ENCODE measurements at places on chromosomes 12 and 14.

DNA sequence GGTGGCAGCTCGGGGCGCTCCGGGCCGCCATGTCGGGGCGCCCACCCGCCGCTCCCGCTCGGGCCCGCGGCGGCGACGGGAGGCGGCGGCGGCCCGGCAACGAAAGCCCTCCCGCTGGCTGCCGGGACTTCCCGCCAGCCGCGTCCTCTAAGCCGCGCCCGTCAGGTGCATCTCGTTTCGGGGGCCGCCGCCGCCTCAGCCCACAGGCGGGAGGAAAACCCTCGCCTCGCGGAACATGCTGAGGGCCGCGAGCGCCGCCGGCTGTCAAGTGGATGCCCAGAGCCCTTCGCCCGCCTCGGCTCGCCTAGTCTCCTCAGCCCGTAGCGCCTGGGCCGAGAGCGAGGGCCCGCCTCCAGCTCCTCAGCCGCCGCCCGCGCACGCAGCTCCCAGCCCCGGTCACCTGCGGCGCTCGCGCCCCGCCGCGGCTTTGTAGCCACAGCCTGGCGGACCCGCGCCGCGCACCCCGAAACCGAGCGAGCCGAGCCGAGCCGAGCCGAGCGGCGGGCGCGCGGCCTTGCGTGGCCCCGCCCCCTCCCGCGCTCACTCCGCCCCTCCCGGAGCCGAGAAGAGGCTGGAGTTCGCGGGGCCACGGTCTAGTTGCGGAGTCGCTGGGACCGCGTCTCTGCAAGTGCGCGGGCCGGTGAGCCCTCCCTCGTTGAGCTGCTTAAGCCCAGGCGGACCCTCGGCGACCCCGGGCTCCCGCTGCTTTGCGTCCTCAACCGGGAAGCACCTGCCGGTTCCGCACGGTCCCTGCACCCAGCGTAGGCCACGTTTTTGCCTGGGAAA lies at the start of gene EML5:
TSS of gene EML5 (minus strand) at position 481 of the 786 bp plus-strand sequence. CDS start at position 31, 450 bp downstream.
- peak; percentile 60 for DNase-seq

DNA sequence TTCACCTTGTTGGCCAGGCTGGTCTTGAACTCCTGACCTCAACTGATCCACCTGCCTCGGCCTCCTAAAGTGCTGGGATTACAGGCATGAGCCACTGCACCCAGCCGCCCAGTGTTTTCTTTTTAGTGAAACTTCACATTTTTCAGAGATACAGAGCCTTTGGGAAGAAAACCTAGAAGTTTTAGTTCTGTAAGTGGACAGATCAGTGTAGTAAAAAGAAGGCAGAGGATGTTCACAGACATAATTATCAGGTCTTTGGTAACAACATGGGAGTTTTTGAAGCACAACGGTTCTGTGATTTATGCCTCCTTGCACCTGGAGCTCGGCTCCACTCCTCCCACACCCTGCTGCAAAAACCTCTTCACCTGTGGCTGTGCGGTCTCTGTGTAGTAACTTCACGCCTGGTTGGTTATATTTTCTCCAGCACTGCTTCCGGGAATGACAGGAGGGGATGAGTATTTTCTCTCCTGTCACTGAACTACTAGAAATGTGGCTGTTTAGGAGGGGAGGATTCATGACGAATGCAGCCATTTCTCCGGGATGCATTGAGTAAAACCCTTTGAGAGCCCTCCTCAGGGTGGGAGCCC lies 67.0 kb downstream of the ARF6 start:
- no peak for DNase-seq

DNA sequence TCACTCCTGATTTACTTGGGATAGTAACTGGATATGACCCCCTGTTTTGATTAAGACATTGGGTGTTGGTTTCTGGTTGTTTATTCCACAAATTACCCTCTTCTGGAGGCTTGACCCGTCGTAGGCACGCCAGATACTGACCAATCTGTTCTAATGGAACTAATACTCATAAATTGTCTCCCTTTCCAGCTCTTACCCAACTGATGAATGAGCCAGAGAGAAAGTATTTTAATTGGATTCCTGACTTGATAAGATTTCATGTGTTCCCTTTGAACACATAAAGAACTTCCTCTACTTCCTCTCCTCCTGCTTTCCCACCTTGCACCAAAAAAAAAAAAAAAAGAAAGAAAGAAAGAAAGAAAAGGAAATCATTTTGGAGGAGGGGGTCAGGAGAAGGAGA lies 340.9 kb downstream of the PCNX1 start:
- no peak for DNase-seq

DNA sequence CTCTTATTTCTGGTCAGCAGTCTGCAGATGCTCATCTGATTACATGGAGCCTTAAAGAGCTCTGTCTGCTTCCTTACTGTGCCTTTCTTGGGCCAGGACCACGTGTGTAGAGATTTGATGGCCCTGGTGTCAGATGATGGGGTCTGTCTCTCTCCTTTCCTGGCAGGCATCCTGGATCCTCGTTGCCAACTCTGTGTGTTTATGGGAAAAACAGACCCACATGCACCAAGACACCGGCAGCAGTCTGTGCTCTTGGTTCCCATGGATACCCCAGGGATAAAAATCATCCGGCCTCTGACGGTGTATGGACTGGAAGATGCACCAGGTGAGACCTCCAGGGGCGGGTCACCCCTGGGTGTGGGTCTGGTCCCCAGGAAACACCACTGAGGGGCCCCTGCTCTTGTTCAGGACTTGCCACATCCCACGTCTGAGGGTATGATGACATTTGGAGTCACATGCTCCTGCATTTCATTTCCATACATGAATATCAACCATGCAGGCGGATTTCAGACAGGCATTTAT lies 18.5 kb upstream of the ALDH2 start:
- no peak for DNase-seq

DNA sequence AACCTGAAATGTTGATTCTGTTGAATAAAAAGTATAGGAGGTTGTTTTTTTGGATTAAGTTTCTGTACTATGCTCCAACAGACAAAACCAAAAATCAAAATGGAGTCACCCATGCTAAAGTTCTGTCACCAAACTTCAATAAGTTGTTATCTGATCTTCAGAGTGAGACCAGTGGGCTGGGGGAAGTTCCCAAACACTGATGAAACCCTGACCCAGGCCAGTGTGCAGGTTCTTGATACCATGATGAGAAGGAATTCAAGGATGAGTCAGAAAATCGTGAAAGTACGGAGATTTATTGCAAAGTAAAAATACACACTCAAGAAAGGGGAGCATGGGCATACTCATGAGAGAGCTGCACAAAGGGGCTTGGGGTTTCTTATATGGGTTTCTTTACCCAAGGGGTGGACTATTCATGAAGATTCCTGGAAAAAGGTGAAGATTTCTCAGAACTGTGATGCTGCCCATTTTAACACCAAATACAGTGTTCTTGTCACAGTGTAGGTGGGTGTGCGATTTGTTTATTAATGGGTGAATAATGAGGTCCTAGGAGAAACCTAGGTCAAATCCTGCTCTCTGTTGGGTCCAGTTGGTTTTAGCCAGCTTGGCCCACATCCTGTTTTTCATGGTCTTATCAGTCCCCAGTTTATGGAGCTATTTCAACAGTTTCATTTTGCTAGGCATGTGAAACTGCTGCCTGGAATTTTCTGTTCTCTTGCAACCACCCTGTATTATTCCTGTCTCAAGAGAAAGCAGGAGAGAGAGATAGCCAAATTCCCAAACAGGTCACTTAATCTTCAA lies 27.5 kb upstream of the DENND5B start:
- no peak for DNase-seq

DNA sequence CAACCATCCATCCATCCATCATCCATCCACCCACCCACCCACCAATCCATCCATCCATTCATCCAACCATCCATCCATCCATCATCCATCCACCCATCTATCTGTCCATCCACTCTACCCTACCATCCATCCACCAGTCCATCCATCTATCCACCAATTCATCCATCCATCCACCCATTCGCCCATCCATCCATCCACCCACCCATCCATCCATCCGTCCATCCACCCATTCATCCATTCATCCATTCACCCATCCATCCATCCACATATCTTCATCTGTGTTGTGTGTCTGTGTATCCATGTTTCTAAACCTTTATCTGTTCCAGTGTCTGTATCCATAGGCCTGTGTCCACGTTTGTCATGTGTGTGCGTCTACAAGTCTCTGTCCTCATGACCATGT lies 9.9 kb downstream of the HNF1A start:
- no peak for DNase-seq

GRCh38 chr12:47967461-47968321 lies 4.3 kb downstream of the TMEM106C start:
- DNase-seq: no peak

- no peak for DNase-seq
Observed at GRCh38 chr12:90174198-90174510, 465.5 kb upstream of the ATP2B1 start.

- DNase-seq: no peak
Observed at GRCh38 chr14:64940336-64940910, 2.1 kb downstream of the GPX2 start.

- no peak for DNase-seq
Observed at GRCh38 chr12:90166012-90166411, 457.4 kb upstream of the ATP2B1 start.

GRCh38 chr14:70097576-70098249 lies 91.0 kb downstream of the SLC8A3 start:
- DNase-seq: no peak
